ENCODE measurements at places on chromosomes 11 and 22. TPM values are rescaled to one million over a fixed set of nuclear protein-coding genes. Genes with fewer than 3 reads are reported as not detected.

CRYAB gene
- 1.1 TPM for total RNA-seq

CCDC87 gene
- total RNA-seq: 1.0 TPM

PKDREJ gene
- total RNA-seq: 0.05 TPM

CYTH4 gene
- not detected for total RNA-seq

DNA sequence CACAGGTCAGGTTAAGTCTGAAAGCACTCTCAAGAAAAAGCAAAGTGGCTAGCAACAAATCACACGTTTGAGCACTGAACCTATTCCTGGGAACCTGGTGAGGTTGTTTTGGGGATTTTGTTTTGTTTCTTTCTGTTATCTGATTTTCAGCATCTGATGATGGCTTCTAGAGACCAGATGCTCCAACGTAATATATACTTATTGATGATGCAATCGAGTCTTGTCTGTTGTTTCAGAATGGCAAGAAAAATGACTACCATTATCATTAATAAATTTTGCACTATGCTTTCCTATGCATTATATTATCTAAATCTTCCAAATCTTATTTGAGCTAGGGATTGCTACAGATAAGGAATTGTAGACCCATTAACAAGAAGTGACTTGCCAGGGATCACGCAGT is 312.3 kb upstream of the FAT3 start:
- H3K4me3 ChIP-seq: no peak overlapping the region
- no peak for DNase-seq
- H3K4me1 ChIP-seq: no peaks in the 10 kb centered on the region
- no peaks in the 10 kb centered on the region for H3K27me3 ChIP-seq

GRCh38 chr22:37381489-37381888 is 45.8 kb downstream of the ELFN2 start:
- H3K4me3 ChIP-seq: no peak overlapping the region
- no peak overlapping the region for H3K27ac ChIP-seq
- H3K36me3 ChIP-seq: no peaks in the 10 kb centered on the region
- no peaks in the 10 kb centered on the region for H3K27me3 ChIP-seq

GRCh38 chr11:28146123-28146751 is 38.0 kb downstream of the METTL15 start:
- no peaks in the 10 kb centered on the region for H3K36me3 ChIP-seq
- H3K27ac ChIP-seq: no peak overlapping the region
- DNase-seq: no peak
- no peaks in the 10 kb centered on the region for H3K27me3 ChIP-seq
- H3K4me1 ChIP-seq: no peaks in the 10 kb centered on the region
- H3K4me3 ChIP-seq: no peak overlapping the region

Data from Caco-2 (cell line).